NCI-H69 (cell line): ENCODE measurements at places on chromosomes 16 and 17.

DNA sequence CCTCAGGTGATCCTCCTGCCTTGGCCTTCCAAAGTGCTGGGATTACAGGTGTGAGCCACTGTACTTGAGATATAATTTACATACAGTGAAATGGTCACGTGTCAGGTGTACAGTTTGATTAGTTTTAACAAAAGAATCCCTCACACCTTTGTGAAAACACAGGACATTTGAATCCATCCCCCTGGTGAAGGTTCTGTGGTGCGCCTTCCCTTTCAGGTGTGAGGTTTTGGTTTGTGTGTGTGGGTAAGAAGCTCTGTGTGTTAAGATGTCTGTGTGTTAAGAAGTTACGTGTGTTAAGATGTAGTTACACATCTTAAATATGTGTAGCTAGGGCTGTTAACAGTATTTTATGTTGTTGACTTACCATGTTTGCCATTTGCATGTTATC is 4.4 kb downstream of the SEC14L1 start:
- no peak for DNase-seq

- DNase-seq: no peak
These were observed 93.6 kb downstream of the HS3ST4 start for GRCh38 chr16:25785361-25785760.

DNA sequence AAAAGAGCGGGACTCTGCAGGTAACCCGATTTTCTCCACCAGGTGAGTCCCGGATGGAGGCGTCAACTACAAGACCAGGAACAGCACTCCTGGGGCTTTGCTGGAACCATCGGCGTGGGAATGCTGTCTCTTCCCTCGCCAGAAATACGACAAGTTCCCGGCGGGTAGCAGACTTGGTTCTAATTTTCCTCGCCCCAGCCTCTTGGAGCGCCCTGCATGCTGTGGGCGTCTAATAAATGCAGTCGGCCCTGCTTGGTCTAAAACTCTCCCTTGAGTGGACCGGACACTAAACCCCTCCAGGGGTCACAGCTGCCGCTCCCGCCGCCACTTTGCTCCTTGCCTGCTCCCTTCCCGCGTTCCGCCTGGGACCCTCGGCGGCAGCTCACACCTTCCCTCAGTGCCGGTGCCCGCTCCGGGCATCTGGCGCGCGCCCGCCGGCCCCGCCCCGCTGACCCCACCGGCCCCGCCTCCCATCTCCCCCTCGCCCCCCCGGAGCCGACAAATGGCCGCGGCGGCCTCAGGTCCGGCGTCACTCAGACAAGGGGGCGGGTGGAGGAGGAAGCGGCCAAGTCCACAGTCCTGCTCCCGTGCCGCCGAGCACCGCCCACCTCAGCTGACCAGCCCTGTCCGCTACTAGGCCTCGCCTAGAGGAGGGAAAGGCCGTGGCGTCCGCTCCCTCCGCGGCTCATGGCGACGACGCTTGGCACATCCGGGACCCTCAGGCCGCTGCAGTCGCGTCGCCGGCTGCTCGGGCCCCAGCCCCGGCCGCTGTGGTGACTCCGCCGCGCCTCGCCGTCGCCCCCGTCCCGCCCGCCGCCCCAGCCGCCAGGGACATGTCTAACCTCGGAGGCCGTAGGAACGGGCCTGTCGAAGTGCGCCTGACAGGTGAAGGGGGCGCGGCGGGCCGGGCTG is 65.8 kb downstream of the KPNA2 start:
- peak; percentile 97 for DNase-seq

DNA sequence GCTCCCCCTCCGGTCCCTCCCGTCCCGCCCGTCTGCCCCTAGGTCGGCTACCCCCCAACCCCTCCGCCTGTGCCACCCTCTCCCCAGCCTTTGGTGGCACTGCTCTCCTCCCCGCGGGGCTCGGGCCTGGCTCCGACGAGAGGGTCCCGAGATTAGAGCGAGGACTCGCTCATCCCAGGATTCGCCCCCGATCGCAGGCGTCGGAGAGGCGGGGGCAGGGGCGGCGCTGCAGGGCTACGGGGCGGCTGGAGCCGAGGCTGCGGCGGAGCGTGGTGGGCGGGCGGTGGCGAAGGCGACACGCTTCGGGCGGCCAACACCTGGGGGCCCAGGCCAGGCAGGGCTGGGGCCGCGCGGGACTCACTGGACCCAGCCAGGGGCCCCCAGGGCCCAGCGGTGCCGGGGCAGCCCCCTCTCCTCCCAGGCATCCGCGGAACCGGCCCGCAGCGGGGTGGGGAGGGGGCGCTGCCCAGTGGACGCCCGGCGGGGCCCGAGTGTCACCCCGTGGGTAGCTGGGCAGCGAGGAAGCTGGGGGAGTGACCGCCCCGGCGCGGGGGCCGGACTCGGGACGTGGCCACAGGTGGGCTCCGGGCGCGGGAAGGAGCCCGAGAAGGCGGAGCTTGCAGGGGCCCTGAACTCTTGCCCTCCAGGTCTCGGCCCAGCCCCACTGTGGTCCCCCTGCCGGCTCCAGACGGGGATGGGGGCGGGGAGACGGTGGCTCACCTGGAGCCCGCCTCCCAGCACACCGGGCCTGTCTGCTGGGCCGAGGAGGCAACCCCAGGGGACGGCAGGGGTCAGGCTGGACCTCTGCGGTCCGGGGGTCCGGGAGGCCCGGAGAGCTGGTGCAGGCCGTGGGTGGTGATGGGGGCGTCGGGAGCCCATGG is 1.5 kb downstream of the MGAT5B start:
- peak; percentile 59 for DNase-seq

- DNase-seq: no peak
These were observed 20.0 kb upstream of the IL17C start for GRCh38 chr16:88618182-88618955.

DNA sequence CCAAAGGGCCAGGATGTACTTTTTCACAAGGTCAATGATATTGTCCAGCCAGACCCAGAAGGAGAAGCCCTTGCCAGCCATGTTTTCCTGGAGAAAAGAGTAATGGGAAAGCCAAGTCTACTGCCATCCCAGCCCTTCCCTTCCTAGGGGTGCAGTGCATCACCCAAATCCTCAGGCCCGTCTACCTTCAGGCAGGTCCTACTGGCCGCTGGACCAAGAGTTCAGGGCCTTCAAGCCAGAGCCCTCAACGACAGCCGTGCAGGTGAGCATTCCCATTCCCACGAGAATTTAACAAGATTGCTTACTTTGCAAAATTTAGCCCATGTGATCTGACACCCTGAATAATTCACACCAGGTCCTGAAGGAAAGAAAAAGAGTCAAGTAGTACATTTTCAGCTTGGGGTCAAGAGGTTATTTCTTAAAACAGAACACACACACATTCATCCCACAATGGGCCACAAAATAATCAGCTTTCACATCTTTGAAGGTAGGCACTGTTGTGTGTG is 35.0 kb downstream of the STAT5A start:
- DNase-seq: no peak

- peak; percentile 62 for DNase-seq
These were observed 678 bp upstream of the GH1 start for GRCh38 chr17:63919311-63919723.

DNA sequence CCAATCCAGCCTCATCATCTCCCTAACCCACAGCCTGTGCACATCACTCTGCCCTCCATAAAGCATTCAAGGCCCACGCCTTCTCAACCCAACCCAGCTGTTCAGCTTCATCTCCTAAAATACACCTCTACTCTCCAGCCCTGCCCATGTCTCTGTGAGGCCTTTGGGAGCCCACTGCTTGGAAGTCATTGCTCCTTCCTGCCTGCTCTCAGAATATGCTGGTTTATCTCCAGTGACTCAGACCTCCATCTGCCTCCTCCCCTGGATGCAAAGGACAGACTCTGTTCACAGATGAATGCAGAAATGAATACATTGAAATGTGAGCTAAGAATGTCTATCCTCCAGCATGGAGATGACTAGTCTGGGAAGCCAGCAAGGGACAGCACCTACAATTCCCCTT is 19.0 kb downstream of the KCNG4 start:
- no peak for DNase-seq

GRCh38 chr17:43832168-43832975 is 574 bp downstream of the MPP3 start:
- DNase-seq: peak; percentile 57

DNA sequence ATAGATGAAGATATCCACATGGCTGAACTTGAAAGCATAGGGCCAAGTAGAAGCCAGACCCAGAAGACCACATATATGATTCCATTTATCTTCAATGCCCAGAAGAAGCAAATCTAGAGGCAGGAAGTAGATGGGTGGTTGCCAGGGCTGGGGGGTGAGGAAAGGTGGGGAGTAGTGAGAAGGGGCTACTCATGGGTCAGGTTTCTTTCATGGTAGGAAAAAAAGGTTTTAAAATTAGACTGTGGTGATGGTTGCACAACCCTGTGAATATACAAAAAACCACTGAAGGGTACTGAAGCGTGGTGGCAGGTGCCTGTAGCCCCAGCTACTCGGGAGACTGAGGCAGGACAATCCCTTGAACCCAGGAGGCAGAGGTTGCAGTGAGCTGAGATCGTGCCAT is 5.4 kb downstream of the CD2BP2 start:
- DNase-seq: no peak

GRCh38 chr16:70157105-70157476 is 16.5 kb upstream of the CLEC18C start:
- no peak for DNase-seq

DNA sequence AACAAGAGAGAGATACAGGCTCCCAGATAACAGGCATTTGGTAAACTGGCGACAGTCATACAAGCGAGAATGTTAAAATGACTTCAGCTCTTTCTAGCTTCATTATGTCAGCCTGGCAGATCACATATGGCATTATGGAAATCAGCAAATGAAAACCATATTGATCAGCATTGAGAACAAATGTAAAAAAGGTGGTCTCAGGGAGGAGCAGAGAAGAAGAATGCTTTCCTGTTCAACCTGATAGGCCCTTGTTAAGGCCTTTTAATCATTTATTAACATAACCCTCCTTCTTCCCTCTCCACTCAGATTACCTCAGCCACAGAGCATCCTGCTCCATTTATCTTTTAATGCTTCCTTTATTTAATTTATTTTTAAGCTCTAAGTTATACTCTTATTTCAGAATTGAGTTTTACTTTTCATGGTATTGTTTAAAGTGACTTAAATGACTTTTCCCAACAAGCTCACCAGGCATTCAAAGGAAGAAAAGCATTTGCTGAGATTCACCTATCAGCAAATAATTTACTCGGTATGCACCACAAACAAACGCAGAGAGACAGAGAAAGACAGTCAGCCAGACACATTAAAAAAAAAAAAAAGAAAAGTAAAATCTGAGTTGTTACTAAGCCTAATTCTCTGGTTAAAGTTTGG is 243.9 kb upstream of the TBX2 start:
- peak; percentile 50 for DNase-seq

DNA sequence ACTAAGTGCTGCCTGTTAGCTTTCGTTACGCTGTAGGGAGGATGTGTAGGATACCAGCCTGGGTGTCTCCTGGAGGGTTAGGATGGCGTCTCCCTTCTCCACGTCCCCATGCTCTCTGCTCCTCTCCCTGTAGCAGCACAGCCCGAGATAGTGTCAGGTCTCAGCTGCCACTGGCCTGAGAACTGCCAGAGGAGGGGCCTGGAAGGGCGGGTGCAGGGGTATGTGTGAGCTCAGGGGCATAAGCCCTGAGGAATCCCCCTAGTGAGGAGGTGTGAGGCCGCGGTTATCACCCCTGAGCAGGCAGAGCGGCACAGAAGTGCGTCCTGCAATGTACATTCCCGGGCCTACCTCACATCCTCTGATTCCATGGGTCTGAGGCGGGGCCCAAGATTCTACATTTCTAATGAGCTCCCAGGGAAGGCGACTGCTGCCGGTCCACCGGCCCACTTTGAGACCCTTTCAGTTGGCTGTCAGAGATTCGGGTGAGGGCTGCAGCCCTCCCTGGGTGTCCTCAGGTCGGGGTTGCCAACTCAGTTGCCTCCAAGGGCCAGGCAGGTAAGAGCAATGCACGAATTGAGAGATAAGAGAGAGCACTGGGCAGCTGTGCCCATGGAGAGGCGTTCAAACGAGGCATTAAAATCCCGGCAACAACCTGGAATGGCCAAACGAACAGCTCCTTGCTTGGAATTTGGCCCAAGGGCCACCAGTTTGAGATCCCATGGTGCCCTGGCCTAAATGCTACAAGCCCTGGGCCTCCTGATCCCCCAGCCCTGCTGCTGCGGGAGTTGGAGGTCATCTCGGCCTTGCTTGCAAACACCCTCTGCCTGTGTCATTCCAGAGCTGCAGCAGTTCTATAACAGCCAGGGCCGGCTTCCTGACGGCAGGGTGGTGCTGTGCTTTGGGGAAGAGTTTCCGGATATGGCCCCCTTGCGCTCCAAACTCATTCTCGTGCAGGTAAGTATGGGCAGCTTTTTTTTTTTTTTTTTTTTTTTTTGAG is 20.6 kb downstream of the IRF8 start:
- DNase-seq: no peak

- no peak for DNase-seq
These were observed 16.6 kb downstream of the KIAA0753 start for GRCh38 chr17:6623941-6624340.

GRCh38 chr16:2898831-2899563 is 12.7 kb upstream of the FLYWCH1 start:
- DNase-seq: no peak

DNA sequence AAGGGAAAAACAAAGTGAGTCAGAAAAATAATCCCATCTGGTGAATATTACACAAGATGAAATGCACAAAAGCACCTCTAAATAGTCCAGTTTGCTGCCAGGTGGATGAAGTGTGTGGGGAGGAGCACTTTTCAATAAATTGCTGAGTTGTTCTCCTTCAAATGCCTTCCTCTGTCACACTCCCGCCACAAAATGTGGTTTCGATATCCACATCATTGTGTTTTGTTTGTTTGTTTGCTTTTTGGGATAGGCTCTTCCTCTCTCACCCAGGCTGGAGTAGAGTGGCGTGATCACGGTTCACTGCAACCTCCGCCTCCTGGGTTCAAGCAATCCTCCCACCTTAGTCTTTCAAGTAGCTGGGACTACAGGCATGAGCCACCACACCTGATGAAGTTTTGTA is 24.6 kb upstream of the SHISA9 start:
- DNase-seq: peak; percentile 28

DNA sequence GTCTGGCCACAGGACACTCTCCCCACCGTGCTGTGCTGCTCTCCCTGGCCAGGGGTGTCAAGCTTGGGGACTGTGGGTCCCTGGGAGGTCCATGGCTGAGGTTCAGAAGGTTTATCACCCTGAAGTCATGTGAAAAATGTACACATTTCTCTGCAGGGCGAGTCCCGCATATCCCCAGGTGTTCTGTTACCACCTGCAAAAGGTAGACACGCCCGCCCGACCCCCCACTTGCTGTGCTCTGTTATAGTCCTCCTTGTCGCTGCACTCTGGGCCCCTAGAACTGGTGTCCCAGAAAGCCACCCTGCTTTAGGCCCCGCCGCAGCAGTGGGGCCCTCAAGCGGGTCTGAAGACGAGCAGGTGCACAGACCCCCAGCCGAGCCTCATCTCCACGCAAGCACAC is 11.8 kb downstream of the JPT2 start:
- no peak for DNase-seq

DNA sequence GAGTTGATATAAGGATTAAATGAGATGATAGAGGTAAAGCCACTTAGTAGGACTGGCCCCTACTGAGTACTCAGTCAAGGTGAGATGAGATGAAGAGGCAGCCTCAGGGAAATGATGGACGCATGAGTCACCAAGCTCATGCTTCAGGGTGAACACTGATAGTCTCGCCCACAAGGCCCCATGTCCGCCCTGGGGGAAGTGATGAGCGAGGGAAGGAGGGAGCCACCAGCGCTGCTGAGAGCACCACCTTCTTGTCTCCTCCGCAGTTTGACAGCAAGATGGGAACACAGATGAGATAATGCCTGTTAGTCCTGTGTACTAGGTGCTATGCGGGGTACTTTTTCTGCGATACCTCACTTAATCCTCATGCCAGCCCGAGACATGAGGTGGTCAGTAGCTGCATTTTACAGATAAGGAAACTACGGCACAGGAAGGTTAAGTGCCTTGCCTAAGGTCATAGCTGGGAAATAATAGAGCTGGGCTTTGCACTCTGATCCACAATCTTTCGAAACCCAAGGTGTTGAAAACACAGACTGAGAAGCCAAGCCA is 383.0 kb downstream of the CPPED1 start:
- no peak for DNase-seq
